ENCODE measurements at places on chromosomes 11 and 22.

DNA sequence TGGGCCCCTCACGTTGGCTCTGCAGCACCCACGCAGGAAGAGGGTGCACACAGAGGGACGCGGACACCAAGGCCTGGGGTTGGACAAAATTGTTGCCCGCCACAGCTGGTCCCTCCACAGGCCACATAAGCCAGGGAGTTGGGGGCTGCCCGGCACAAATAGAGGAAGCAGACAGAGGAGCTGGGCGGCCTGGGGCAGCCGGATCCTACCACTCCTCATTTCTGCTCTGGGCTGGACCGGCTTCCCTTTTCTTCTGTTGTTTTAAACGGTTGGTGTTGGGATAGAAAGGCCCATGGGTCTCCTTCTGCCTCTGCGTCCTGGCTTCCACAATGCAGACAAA lies 36.4 kb upstream of the LINC01488 start:
- DNase-seq: no peak

DNA sequence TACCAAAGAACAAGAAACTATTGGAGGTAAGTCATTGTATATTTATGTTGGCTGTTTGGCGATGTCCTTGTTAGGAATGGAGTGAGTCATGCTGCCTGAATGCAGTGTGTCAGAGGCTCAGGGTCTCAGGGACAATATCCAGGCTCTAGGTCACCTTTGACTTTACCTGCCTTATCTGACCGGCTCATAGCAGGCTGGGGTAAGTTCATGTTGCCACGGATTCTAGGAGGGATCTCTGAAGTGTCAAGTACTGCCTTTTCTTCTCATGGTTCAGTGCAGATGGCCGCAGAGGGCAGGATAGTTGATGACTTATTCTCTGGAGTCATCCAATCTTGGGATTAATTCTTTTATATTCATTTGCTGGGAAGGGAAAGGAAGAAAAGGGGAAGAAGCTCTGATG lies 53.2 kb downstream of the SPON1 start:
- no peak for DNase-seq

- DNase-seq: no peak
These were observed at the start of gene SEPTIN5 for GRCh38 chr22:19714312-19715187. Gene SEPTIN5 (plus strand): TSS chr22:19714503. CDS start chr22:19714589, 86 bp downstream.

- no peak for DNase-seq
These were observed 31.1 kb upstream of the CD44 start for GRCh38 chr11:35107861-35108260.

DNA sequence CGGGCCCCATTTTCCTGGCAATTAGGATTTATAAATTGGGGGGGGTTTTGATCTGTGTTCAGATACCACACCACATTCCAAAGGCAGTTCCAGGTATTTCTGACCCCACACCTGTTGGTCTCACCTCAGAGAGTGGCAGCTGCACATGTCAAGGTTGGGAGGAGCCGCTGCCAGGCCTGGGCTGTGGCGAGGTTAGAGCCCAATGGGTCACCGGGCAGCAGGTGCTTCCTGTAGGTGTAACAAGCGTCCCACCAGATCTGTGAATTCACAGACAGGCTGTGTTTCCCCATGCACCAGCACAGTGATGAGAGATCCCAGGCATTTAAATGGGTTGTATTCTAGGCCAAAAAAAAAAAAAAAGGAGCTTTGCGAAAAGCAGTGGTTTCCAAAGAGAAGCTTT lies 58.6 kb downstream of the CABIN1 start:
- peak; percentile 62 for DNase-seq

GRCh38 chr22:23836692-23837495 lies 1.9 kb downstream of the DERL3 start:
- DNase-seq: no peak

GRCh38 chr22:36027935-36028645 lies 534 bp downstream of the RBFOX2 start:
- no peak for DNase-seq

- DNase-seq: no peak
These were observed 1996.9 kb upstream of the RAG2 start for GRCh38 chr11:38594895-38595294.

GRCh38 chr11:118889797-118890196 lies 6.1 kb downstream of the CXCR5 start:
- DNase-seq: no peak

GRCh38 chr11:69210310-69211035 lies 54.7 kb downstream of the SMIM38 start:
- DNase-seq: no peak

- DNase-seq: no peak
These were observed 26.5 kb downstream of the TMEM45B start for GRCh38 chr11:129842138-129842537.

GRCh38 chr11:103811870-103812455 lies 224.5 kb upstream of the DDI1 start:
- no peak for DNase-seq

GRCh38 chr11:86775361-86775760 lies 25.0 kb upstream of the PRSS23 start:
- DNase-seq: no peak

DNA sequence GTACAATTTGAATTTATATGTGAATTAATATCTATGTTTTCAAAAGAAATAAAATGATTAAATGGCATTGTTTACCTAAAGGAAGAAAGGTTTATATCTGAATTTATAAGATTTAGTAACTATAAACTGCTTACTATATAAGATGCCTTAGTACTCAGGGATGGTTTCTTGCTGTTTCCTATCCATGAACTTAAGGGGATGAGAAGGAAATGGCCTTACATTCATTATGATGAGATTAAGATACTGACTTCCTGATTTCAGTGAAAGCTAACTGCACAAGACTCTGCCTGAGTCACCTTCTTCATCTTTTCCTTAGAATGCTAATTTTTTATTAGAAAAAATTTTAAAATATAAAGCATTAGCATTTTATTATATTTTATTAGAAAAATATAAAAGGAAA lies 606.3 kb upstream of the ARHGAP42 start:
- no peak for DNase-seq

DNA sequence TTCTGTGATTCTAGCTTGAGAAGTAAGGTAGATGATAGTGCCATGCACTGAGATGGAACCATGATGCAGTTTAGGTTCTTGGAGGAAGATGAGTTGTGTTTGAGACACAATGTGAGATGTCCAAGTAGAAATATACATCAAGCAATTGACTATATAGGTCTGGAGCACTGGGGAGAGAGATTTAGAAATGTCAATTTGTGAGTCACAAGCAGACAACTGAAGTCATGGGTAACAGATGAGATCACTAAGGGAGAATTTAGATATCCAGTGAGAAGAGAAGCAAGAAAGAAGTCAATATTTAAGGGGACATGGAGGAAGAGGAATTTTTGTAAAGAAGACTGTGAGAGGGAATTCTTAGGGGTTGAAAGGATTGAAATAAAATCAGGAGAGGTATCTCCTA lies 65.1 kb upstream of the RRAS2 start:
- no peak for DNase-seq

- DNase-seq: no peak
These were observed 25.6 kb downstream of the MMP13 start for GRCh38 chr11:102929972-102930371.

GRCh38 chr22:25650833-25651232 lies 86.4 kb downstream of the GRK3 start:
- DNase-seq: peak; percentile 43

GRCh38 chr11:32602657-32603415 lies 19.2 kb downstream of the EIF3M start:
- no peak for DNase-seq

- peak; percentile 71 for DNase-seq
These were observed 4.4 kb upstream of the WEE1 start for GRCh38 chr11:9568854-9569587.

GRCh38 chr11:83310718-83311117 lies 24.6 kb upstream of the CCDC90B start:
- no peak for DNase-seq

GRCh38 chr11:123233280-123233974 lies 38.4 kb upstream of the CLMP start:
- no peak for DNase-seq

GRCh38 chr22:31637891-31638618 lies 24.0 kb downstream of the PISD start:
- DNase-seq: peak; percentile 58

GRCh38 chr11:126485021-126485792 lies 129.7 kb downstream of the ST3GAL4 start:
- DNase-seq: peak; percentile 47

GRCh38 chr11:129191649-129192048 lies 476 bp downstream of the ARHGAP32 start:
- no peak for DNase-seq

DNA sequence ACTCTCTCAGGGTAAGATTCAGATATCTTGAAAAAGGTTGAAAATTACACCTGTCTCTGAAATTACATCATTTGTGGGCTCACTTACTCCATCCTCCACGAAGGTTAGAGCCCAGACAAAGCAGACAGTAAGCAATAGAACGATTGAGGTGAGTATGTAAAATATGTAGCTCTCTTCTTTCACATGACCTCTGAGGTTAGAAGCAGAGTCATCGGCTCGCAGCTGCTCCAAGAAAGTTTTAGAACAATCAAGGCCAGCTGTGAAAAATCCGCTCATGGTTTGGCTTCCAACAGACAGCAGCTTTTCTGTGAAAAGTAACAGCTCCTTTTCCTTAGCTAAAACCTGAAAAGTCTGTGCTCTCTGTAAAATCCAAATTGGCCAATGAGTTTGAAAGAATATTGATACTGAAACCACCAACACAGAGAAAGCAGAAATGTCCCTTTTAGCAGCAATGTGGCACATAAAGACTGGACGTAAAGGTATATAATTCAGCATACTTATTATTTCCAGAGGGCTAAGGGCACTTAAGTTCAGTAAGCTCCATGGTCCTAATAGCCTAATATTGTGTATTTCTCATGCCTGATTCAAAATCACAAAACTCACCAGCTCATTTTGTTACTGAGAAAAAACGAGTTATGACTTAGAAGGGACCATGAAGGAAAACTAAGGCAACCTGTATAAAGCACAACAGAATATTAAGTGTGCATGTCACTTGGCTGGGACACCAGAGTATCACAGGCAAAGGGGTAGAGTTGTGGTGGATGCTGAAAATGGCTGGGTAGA lies 78.2 kb downstream of the FAM76B start:
- DNase-seq: peak; percentile 11

GRCh38 chr11:15965562-15966250 lies 390.6 kb downstream of the SOX6 start:
- no peak for DNase-seq

DNA sequence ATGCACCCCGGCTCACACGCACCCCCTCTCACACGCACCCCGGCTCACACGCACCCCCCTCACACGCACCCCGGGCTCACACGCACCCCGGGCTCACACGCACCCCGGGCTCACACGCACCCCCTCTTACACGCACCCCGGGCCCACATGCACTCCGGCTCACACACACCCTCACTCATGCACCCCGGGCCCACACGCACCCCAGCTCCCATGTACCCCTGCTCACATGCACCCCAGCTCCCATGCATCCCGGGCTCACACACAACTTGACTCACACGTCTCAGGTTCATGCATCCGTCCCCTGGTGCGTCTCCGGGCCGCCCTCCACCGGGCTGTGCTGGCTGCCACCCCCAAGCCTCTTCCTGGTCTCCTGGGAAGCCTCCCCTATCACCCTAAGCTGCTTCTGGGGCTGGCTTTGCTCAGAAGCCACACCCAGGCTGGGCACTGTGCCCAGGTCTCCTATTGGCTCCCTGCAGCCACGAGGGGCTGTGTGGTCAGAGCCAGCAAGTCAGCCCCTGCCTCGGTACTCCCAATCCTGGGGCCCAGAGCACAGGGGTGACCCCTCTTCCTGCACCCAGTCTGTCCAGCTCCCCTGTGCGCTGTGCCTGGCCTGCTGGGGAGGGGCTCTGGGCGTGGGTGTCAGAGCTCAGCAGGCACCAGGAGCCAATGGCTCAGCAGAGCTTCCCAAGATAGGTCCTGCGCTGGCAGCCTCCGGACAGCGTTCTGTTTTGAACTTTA lies 16.9 kb downstream of the TSPAN4 start:
- DNase-seq: no peak

All from germinal center (tissue), 1 donor.